Activated naive CD4-positive, alpha-beta T cell treated with Interleukin-2 at 50 U/mL for 16 hours (primary cell): ENCODE measurements at places on chromosomes 2 and 18.

GRCh38 chr18:31380912-31381311 is 4.3 kb downstream of the DSG4 start:
- no peak for DNase-seq

GRCh38 chr2:155792666-155793065 is 539.9 kb downstream of the NR4A2 start:
- DNase-seq: no peak

DNA sequence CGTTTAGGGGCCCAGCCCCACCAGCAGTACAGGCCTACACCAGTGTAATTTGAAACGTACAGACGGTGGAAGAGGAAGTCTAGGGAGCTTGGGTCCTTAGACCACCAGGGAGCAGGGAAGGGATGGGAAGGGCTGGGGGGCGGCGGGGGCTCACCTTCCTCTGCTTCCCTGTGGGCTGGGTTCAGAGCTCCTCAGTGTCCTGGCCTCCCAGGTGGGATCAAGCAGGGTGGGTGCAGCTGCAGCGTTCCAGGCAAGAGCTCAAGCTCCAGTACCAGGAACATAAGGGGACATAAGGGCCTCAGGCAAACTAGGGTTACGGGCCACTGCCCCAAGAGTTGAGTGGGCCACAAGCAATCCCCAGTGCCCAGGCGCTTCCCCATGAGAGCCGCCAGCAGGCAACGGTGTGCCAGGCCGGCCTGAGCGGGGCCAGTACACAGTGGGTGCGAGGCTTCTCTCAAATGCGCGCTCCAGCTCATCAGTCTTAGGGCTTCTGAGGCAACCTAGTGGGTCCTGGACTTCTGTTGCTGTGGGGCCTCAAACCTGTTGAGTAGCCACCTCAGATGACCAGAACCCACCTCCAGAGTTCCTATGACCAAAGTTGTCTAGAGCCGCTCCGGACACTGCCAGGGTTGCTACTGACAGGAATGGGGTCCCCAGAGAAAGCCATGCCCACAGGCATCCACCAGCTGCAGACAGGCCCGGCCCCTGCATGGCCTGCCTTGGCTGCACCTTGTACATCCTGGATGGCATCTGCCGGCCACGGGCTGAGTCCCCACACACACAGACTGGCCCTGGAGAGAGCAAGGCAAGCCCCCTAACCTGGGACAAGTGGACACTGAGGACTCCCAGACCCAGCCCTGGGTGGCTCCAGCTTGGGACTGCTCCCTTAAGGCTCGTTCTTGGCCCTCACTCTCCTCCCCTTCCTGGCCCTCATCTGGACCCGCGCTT is 5.2 kb downstream of the ANKRD23 start:
- no peak for DNase-seq

GRCh38 chr18:76476665-76477561 is 18.1 kb downstream of the ZNF516 start:
- no peak for DNase-seq

GRCh38 chr2:203340791-203341487 is 12.7 kb downstream of the ABI2 start:
- no peak for DNase-seq

GRCh38 chr2:232563580-232563979 is 13.1 kb downstream of the EIF4E2 start:
- no peak for DNase-seq

- no peak for DNase-seq
These were observed 19.0 kb upstream of the KLF7 start for GRCh38 chr2:207184768-207185167.

- no peak for DNase-seq
These were observed 151.7 kb upstream of the NOSTRIN start for GRCh38 chr2:168650781-168651180.

DNA sequence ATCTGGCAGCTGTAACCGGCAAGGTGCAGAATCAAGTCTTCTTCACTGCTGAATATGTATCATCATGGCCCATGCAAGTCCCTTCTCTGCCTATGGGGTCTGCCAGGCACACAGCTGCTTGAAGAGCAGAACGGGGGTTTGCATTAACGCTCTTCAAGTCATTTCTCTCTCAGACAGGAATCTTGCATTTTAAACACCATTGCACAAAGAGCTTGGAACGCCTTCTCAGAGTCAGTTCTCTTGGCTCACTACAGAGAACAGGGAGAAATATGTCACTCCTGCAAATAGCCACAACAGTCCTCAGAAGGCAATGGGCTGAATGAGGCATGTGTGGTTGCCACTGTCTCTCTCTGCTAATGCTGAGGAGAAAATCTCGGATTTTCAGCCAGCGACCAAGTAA is 2173.5 kb upstream of the PIK3C3 start:
- no peak for DNase-seq
